ENCODE measurements at places on chromosomes 5 and 9.

- no peak for DNase-seq
Observed at GRCh38 chr9:7961076-7961475, 161.5 kb upstream of the DMAC1 start.

DNA sequence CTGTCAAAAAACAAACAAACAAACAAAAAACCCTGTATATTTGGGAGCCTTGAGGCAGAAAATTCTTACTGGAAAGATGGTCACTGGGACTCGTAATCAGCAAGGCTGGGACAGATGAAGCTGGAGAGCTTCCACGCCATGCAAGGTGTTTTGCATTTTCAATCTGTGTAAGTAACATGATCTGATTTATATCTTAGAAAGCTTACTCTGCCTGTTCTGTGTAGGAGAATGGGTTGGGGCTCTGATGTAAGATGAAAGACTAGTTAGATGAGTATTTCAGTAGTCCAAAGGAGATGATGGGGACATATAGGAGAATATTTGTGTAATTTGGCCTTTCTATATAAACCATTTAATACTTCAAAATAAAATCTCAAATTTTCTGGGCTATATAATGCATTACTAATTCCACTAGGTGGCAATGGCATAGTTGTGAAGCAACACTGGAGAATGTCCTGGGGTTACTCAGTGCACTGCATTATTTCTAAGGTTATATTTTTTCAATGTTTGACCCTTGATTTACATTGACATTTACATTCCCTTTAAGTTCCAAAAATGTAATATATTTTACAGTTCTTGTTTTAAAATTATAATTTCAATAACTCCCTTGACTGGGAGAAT, 21.9 kb upstream of the FSD1L start:
- no peak for DNase-seq

DNA sequence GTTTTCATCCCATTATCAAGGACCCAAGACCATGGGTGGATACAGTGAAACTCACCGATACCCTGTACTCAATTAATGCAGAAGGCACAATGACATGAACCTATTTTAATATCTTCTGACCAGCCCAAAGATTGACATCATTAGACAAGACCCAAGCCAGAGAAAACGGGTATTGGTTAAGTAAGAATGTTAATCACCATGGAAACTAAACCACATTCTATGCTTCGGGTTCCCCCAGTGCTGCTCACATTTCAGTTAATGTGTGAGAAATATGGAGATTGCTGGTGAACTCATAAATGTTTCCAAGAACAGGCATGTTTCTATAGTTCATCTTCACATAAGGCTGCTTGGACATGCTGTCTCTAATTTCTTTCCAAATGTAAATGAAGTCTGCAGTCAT, 77.0 kb downstream of the IRX2 start:
- DNase-seq: no peak

- DNase-seq: no peak
Observed at GRCh38 chr5:132237141-132237540, 9.5 kb upstream of the P4HA2 start.

- no peak for DNase-seq
Observed at GRCh38 chr5:179817470-179817840, 3.2 kb upstream of the SQSTM1 start.

- no peak for DNase-seq
Observed at GRCh38 chr9:14881006-14881405, 29.2 kb downstream of the FREM1 start.

GRCh38 chr5:153699035-153699434, 208.6 kb downstream of the GRIA1 start:
- DNase-seq: no peak

- DNase-seq: no peak
Observed at GRCh38 chr9:69393425-69393824, 68.4 kb downstream of the ENTREP1 start.

DNA sequence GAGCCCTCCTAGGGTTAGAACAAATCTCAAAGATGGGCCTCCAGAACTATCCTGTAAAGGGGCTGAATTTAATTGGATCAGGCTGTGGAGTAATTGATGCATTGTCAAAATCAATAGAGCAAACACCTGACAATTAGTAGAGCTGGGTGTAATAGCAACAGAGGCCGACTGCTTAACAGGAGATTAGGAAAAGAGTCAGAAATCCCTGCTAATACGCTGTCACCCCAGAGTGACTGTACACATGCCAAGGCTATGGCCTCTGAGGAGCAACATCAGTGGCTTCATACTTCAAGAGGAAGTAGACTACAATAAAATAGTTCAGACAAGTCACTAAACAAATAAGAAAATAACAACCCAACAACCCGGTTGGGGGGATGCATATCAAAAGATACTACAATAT, 18.7 kb upstream of the GRPEL2 start:
- no peak for DNase-seq

DNA sequence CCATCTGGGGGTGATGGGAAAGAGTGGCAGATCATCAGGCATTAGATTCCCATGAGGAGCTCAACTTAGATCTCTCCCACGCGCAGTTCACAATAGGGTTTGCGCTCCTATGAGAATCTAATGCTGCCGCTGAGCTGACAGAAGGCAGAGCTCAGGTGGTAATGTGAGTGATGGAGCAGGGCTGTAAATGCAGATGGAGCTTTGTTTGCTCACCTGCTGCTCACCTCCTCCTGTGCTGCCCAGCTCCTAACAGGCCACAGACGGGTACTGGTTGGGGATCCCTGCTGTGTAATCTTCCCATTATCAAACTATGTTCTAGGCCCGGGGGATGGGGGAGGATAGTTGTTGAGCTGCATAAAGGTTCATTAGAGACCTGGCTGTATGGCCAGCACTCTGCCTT, 58.4 kb downstream of the UGCG start:
- no peak for DNase-seq

GRCh38 chr9:136835932-136836904, 6.1 kb upstream of the AJM1 start:
- no peak for DNase-seq

DNA sequence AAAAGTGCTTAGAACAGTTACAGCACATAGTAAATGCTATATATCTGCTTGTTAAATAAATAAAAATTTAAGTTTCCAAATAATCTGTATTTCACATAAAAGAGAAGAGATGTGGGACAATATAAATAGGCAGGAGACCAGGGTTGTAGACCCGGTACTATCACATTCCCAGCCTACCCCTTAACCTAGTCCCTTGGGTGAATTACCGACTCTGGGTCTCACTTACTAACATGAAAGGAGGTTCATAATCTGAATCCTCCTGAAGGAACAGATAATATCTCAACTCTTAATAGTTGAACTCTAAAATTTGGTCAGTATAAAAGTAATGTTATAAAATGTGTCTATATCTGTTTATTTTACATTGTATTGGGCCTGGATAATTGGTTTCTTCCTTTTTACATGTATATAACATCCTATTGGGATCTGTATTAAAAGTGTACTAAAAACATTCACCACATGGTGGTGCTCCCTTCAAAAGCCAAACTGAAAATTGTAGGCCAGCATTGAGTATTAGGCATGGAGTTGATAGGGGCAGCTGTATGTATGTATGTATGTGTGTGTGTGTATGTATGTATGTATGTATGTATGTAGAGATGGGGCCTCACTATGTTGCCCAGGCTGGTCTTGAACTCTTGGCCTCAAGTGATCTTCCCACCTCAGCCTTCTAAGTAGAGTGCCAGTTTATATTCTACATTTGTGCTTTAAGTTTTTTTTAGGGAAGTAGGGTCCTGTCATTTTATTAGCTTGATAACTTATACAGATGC, 64.2 kb upstream of the ABL1 start:
- DNase-seq: peak; percentile 39

- no peak for DNase-seq
Observed at GRCh38 chr9:81517954-81518353, 171.4 kb downstream of the TLE1 start.

DNA sequence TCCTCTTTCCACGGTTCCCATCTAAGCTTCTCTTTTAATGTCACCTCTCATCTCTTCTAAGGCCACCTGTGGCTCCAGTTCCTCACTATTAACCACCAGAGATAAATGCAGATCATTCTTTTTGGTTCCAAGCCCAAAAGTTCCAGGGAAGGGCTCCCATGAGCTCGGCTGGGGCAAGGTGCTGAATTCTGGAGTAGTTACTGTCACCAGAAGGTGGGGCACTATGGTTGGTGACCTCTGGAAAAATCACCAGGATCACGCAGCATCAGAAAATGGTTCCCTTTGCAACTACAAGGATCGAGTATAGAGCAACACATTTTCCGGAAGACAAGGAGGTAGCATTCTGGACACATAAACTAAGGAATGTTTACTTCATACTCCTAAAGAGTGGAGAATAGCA, 528.7 kb upstream of the DAP start:
- DNase-seq: no peak

GRCh38 chr5:153400931-153401330, 89.5 kb upstream of the GRIA1 start:
- DNase-seq: no peak

DNA sequence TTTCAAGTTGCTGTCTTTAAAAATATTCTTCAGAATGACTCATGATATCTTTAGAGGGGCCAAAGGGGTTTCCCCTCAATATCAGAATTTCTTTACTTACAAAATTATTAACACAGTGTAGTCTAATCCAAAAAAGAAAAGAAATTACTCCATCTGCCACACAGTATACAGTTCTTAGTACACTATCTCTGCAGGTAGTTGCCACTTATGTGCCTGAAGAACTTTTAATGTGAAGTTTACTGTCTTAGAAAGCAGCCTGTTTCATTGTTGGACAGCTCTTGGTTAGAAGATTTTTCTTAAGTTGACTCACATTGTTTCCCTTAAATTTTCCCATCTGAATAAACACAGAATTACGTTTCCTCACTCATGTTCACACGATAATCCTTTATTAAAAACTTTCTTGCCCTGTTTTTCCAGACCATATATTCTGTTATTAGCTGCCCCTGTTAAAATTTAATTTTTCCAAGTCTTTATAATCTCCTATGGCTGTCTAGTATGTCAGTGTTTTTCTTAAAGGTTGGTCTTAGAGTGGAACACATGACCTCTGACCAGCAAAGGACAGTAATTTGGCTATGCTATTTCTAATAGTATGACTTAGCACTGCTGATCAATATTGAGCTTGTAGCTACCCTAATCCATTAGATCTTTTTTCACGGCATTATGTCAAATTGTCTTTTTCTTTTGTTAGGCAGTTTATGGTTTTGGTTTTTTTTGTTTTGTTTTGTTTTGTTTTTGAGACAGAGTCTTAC, 21.8 kb upstream of the FKTN start:
- DNase-seq: no peak

DNA sequence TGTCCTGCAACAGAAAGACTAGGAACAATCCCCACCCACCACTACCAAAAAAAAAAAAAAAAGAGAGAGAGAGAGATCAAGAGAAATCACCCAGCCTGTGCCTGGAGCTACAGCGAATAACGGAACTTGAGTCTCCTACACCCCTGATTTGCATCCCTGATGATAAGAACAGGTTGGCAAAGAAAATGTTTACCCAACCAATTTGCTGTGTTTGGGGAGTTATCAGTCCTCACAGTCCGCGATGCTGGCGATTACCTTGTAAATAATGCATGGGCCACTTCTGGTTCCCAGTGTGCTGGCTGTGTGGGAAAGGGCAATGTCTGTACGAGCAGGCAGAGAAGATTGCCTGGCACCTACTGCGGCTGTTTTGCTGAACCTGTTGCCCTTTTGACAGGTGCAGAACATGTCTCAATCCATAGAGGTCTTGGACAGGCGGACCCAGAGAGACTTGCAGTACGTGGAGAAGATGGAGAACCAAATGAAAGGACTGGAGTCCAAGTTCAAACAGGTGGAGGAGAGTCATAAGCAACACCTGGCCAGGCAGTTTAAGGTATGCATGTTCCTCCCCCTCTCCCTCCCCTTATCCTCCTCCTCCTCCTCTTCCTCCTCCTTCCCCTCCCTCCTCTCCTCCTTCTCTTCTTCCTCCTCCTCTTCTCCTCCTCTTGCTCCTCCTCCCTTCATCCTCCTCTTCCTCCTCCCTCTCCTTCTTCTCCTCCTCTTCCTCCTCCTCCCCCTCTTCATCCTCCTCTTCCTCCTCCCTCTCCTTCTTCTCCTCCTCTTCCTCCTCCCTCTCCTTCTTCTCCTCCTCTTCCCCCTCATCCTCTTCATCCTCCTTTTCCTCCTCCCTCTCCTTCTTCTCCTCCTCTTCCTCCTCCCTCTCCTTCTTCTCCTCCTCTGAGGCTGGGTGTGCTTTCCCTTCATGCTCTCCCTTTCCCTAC, 8.3 kb downstream of the OLFM1 start:
- DNase-seq: no peak

Measured in neuronal stem cell (in vitro differentiated cells).